IMR-90 (cell line): ENCODE measurements at places on chromosomes 5 and 9. TPM values are rescaled to one million over a fixed set of nuclear protein-coding genes. Genes with fewer than 3 reads are reported as not detected.

The STPG3 gene
- total RNA-seq: not detected in 2 replicates

The SKIC3 gene
- 145 and 184 TPM in 2 replicates for total RNA-seq

The CREB3 gene
- 105 and 106 TPM in 2 replicates for total RNA-seq

The GRIN3A gene
- total RNA-seq: not detected in 2 replicates

GRCh38 chr9:19485193-19485592, 76.4 kb downstream of the ACER2 start:
- no peak for DNase-seq

DNA sequence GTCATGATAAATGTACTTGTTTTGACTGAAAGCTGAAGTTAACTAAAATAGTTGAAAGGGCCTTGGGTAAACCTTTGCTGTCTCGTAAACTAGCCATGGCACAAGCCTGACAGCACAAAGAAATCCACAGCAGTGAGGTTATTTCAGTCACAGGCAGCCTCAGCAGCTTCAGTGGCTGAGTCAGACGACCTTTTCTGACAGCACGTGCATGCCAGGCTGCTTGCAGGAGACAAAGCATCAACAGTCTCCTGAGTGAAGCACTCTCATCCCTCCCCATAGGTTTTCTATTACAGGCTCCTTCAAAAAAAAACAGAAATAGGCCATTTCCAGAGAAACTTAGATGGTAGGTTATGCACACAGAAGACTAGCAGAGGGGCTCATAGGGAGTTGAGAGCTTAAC, 34.6 kb downstream of the OXCT1 start:
- peak; percentile 92 for DNase-seq

DNA sequence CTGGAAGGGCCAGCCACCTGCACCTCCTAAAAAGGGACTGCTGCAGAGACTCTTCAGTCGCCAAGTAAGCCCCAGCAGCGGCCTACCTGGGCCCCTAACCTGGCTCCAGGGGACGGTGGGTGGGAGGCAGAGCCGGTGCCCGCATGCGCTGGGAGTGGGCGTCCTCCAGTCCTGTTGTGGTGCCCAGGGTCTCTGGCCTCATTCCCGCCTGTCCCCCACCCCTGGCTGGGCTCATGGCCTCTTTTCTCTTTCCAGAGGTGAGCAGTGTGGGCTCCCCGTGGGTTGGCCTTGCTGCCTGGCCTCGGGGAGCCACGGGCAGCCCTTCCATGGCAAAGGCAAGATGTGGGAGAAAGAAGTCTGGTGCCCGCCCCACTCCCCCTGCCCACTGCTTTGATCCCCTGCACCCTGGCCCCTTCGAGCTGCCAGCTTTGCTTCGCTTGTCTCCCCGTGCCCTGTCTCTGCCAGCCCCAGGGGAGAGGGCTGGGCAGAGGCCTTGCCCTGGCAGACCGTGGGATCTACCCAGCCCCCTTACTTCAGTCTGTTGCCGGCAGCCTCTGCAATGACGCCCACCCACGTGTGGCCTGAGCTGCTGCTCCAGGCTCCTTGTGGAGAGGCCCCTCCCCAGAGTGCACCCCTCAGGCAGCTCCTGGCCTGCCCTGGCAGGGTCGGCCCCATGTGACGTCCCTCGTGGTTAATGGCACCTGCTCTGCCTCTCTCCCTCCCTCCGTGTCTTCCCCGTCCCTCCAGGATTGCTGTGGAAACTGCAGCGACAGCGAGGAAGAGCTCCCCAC, 5.4 kb upstream of the PRR7 start:
- DNase-seq: no peak

DNA sequence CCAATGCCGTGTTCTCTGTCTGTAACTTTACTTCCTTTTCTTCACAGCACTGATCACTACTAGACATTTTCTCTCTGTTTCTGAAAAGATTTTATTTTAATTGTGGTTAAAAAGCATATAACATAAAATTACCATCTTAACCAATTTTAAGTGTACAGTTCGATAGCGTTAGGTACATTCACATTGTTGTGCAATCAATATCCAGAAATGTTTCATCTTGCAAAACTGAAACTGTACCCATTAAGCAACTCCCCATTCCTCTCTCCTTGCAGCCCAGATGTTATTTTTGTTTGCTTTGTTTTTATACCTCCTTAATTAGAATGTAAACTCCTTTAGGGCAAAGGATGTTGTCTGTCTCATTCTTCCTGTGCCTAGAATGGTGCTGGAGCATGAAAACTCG, 47.5 kb downstream of the COL27A1 start:
- peak; percentile 16 for DNase-seq

DNA sequence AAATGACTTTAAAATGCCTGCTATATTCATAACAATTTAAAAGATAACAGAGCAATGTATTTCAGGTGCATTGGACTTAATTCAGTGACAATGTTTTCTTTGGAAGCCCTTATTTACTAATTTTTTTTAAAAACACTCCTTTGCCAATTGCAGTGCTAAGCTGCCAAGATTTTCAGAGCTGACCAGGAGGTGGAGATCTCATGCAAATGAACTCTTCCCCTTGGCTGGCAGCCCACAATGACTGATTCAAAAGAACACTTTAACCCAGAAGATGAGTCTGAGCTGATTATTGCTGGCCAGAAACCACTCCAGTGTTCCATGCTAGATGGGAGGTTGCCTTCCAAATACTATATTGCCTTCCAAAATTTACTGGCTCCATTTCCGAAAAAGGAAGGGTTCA, 128.3 kb upstream of the CCNH start:
- DNase-seq: peak; percentile 33

DNA sequence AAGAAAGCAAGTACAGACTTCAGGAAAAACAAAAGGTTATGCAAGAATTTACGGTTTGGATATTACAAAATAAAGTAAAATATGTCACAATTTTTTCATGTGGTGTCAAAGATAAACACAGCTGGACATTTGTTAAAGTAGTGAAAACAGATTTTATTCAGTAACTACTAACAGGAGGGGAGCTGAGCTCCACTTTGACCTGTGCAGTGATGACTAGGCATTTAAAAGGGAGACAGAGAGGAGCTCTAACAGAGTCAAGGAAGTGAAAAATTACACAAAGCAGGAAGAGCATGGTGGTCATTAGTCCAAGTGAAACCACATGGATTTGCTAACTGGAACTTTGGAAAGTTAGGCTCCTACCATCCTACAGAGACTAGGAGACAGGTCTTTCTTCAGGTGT, 263.6 kb upstream of the PCSK5 start:
- no peak for DNase-seq

DNA sequence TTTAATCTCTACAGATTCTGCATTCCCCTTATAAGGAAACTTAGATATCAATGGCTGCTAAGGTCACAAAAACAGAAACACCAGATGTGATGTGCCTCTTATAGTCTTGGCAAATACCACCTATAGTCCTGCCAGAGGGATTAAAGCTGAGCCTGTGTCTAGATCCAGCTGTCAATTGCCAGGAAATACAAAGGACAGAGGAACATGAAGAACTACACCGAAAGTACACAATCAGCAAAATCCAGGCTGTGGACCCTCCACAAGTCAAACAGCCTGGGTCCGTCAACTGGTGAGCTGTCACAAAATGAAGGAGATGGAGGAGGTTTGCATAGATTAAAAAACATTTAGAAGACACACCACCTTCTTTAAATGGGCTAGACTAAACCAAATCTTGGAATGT, 85.4 kb downstream of the KLF4 start:
- no peak for DNase-seq

GRCh38 chr9:124735121-124735520, 36.0 kb downstream of the NR6A1 start:
- DNase-seq: peak; percentile 53
